KBM-7 (cell line): ENCODE measurements at places on chromosomes 16 and 17.

DNA sequence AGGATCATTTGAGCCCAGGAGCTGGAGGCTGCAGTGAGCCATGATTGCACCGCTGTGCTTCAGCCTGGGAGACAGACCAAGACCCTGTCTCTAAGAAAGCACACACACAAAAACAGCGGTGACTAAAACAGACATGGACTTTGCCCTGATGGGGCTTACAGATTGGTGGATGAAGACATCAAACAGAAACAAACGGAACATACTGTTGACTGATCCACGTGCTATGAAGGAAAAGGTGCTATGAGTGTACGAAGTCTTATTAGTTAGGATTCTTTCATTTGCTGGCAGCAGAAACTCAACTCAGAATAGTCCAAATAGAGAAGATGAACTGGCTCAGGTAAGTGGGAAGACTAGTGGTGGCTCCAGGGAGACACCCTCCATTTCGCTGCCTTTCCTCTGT lies 309.8 kb upstream of the N4BP1 start:
- no peak for DNase-seq

- DNase-seq, result no peak
These were observed 3.3 kb downstream of the MT1H start for GRCh38 chr16:56672761-56673536.

- peak; percentile 85 for DNase-seq
These were observed 15.1 kb downstream of the SAMD14 start for GRCh38 chr17:50114849-50115357.

- no peak for DNase-seq
These were observed 19.3 kb downstream of the SPECC1 start for GRCh38 chr17:20028443-20028842.

DNA sequence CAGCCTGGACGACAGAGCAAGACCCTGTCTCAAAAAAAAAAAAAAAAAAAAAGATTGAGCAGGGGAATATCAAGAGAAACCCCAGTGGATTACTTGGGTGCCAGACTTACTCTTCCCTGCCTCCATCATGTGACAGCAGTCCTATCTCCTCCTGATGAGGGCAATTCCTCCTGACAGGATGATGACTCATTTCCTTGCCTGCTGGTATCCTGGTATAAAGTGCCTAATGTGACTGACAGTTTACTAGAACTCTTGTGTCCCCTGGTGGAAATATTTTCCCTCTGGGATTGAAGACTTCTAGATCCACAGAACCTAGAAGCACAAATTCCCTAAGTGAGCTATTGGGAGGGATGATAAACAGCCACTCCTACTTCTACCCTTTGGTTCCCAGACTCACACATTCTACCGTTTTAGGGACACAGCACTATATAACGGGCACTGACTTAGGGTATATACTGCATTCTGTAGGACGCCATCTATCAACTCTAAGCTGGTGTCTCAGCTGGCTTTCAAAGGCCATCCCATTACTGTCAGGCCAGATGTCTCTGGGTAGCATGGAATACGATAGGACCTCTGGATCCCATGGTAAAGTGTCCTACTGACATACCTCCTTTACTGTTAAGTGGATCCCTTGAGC lies 114.6 kb upstream of the MED13 start:
- peak; percentile 13 for DNase-seq

GRCh38 chr17:10052106-10052813 lies 146.1 kb downstream of the GAS7 start:
- no peak for DNase-seq

DNA sequence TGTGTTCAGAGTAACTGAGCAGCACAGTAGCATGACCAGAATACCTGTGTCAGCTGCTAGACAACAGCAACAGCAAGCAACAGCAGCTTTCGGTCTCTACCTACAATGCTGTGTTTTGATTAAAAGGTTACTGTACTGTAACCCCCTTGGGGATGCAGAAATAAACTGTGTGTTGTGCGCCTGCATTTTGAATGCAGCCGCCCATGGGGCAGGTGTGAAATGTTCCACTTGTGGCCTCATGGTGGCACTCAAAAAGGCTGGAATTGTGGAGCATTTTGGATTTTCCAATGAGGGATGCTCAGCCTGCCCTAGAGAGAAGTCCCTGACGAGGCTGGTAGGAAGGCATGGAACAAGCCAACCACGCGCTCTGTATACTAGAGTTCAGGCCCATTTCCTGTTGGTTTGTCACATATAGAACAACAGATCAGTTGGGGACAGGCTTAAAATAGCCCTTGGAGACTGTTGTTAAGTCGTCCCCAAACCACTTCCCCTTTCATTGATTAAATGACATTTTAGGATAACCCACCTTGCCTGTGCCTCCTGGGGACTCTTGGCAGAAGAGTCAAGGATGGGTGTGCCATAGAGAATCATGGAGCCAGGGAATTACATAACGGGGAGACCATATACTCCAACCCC lies 27.1 kb downstream of the SCPEP1 start:
- DNase-seq, result peak; percentile 93

DNA sequence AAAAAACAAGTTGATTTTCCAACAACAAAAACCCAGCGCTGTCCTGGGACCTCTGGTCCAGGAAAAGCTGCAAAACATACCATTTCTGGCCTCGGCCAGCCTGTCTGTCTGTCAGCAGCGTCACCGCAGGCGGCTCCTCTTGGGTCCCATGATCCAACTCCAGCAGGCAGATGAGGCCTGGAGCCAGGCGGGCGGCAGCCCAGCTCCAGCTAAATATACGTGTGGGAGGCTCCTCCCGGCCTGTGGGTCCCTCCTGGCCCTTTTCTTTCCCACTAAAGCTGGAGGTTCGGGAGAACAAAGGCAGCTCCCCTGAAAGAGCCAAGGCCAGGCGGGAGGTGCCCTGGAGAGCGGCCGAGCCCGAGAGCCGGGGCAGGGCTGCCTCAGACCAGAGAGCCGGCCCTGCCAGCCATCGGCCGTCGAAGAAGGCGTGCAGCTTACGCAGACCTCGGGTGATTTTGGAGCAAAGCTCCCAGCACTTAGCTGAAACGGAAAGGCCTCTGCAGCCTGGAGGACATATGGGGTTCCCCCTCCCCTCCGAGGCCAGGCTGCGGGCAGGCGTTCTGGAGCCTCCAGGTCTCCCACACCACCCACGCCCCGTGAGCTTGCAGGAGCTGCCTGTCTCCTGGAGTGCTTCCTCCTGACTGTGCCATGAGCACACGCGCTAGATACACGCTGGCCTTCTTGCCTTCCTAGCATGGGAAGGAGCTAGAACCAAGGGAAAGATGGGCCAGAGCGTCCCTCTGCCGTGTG lies 19.9 kb upstream of the JPH3 start:
- DNase-seq, result no peak

DNA sequence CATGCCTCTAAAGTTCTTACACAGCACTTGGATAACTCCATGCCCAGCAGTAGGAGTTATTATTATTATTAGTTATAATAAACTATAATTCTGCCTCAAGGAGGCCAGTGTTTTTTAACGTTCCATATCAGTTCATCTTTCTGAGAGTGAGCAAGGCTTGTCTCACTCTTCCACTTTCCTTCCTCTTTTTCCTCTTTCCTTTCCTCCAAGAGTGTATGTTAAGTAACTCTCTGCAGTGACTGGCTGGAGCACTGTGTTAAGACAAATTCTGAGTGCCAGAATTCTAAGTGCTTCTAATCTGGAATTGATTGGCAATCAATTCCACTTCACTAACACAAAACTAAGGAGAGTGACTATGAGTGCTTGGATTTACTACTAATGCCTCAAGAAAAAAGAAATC lies 16.4 kb downstream of the CLEC19A start:
- DNase-seq, result no peak

DNA sequence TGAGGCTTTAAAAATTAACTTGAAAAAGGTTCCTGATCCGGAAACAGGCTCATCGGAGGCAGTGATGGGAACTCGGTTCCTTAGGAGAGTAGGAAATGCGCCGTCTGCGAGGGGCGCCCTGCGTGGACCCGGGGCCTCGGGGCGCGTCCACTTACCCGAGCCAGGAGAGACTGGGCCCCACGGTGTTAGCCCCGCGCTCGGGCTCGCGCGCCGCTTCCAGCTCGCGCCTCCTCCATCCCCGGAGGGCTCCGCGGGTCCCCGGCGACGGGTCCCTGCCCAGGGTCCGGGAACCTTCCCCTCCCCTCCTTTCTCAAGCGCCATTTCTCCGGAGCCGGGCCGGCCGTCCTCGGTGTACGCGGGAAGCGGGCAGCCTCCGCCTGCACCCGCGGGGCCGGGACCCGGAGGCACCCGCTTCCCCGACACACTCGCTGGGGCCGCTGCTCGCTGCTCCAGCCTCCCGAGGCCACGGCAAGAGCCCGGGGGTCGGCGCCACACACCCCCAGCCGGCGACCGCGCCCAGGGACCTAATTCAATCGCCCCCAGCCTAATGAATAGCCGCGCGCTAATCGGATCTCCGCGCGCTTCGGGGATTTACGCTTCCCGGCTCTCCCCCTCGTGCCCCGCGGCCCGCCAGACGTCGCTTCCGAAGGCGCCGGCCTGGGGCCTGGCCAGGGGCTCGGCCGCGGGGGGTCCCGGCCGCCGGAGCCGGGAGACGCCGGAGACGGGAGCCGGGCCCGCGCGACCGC lies 2.2 kb upstream of the BAHCC1 start:
- no peak for DNase-seq

DNA sequence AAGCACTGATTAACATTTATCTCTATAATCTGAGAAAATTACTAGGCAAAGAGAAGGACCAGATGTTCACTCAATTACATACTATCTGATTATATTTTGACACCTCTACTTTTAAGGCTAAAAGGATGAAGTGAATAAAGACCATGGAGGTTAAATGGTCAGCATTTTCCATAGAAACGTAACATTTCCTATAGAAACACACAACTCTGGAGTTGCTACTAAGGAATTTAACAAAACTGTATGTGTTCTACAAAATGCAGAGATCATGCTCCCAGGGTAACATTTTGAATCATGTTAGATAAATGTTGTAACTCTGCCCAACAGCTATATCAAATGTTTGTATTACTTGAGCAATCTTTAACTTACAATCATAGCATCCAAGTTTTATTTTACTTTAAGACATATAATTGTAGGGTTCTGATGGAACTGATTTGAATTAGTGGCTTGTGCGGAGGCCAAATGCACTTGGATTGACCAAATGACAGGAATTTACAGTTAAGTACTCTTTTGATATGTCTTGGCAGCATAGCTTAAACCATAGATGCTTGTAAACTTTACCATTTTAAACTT lies 97.7 kb downstream of the RPGRIP1L start:
- DNase-seq, result no peak

DNA sequence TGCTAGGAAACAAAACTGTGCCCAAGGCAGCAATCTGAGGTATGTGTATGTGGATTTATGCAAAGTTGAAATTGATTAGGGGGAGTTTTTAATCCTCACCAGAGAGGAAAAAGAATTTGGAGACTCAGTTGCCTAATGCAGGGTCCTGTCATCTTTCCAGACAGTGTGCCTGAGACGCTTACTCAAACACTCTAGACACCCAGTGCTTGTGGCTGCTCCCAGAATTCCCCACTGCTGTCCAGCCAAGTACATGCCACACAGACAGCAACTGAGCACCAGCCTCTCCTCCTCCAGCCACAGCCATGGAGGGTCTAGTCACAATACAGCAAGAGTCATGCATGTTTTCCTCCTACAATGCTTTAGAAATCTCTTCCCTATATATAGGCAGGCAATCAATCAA lies 118.1 kb downstream of the HIC1 start:
- no peak for DNase-seq

GRCh38 chr17:83125515-83126274 lies 46.3 kb downstream of the METRNL start:
- peak; percentile 67 for DNase-seq

GRCh38 chr17:75888484-75888883 lies 8.3 kb downstream of the TRIM65 start:
- no peak for DNase-seq

DNA sequence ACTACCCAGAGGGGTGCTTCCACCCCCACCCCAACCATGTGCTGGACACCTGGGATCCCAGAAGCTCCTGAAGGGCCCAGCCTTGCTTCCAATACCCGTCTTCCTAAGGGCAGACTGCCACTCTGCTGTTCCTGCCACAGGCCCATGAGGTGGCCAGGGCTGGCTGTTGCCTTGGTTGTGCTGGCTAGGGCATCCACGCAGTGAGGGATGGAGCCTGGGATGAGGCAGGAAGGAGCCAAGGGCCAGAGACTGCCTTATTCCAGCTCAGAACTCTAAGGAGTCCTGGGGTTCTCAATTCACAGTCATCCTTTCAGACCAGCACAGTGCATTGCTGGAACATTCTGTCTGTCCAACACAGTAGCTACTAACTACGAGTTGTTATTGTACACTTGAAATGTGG lies 37.8 kb downstream of the BCO1 start:
- no peak for DNase-seq

GRCh38 chr16:12896562-12896961 lies 4.8 kb upstream of the SHISA9 start:
- DNase-seq, result peak; percentile 37

DNA sequence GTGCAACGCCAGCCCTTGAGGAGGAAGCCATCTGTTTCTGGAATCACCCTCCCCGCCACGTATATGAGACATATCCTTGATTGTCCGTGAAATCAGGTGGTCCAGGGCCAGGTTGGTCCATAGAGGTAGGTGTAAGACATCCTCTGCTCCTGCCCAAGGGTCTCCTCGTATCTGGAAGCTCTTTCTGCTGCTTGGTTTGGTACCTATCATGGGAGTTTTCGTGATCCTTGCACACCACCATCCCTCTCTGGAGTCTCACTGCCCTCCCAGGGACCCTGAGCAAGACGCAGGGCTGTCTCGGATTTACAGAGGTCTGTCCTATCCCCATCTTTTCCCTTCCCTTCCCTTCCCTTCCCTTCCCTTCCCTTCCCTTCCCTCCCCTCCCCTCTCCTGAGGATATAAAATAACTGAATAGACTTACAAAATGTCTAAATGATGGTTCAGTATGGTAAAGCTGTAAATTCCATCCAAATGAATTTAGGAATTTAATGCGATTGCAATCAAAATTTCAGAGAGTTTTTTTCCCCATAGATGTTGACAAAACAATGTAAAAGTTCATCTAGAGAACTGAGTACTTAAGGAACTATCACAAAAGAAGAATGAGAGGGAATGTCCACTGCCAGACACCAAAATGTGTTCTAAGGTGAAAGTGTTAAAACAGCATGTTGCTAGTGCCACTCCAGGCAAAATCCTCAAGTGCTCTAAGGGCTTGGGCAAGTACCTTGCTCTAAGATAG lies 2.0 kb upstream of the CCDC42 start:
- DNase-seq, result no peak

DNA sequence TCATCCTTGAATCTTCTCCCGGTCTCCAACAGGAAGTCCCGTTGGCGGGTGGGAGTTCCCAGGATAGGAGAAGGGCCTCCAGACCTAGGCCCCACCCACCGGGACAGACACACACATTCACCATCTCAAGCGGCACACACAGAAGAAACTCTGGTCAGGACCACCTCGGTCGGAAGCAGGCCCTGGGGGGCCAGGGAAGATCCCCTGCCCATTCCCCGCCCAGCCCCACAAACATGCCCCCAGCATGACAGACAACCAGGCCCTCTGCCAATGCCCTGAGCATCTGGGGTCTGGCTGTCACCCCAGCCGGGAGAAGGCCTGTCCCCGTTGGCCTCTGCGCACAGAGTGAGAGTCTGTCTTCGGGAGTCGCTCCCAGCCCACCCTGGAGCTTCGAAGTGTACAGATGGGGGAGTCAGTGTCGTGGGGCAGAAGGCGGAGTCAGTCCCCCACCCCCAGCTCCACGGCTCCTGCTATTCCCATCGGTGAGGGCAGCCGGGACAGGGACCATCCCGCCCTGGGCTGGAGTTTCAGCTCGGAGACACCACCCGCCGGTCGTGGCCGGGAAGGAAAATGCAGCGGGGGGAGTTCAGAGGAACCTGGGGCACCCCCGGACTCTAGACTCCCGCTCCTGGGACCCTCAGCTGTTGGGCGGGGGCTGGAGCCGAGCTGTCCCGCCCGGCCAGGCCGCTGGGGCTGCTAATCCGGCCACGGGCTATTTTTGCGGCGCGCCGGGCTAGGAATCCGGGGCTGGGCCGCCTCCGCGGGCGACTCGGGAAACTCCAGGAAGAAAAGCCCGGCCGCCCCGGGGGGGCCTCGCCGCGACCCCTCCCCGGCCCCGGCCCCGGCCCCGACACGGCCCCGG lies 660 bp downstream of the RHBDF1 start:
- no peak for DNase-seq
